ENCODE measurements at places on chromosomes 1 and 21.

GRCh38 chr1:231487910-231488309 is 40.6 kb upstream of the TSNAX start:
- no peak for DNase-seq

- no peak for DNase-seq
Observed at GRCh38 chr1:9684801-9685200, 33.3 kb downstream of the PIK3CD start.

- DNase-seq: no peak
Observed at GRCh38 chr1:203328714-203329122, 22.2 kb downstream of the FMOD start.

DNA sequence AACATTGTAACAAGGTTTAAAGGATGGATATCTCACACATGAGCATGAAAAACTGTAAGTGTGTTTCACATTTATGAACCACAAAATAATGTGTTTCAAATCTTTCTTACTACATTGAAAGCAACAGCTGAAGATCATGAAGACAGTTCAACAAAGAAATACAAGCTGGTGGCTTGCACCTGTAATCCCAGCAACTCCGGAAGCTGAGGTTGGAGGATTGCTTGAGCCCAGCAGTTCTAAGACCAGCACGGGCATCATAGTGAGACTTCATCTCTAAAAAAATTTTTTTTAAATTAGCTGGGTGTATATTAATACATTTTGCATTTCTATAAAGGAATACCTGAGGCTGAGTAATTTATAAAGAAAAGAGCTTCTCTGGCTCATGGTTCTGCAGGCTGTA is 27.1 kb upstream of the C1orf198 start:
- DNase-seq: no peak

DNA sequence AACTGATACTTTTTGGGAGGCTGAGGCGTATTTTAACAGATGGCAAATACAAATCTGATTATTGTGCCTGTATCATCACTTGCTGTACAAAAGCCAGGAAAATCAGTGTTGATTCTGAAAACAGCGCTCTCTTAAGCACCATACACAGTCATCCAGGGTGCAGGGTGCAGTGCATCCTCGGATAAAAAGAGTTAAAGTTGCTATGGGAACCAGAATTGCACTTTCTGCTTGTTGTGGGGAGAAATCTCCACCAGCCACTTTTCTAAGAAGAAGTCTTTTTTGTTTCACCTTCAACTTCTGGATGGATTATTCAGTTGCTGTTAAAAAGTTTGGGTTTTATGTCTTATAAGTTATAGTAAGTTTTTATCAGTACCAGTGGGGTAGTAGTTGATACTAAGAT is 3.8 kb downstream of the LAMC1 start:
- DNase-seq: no peak

DNA sequence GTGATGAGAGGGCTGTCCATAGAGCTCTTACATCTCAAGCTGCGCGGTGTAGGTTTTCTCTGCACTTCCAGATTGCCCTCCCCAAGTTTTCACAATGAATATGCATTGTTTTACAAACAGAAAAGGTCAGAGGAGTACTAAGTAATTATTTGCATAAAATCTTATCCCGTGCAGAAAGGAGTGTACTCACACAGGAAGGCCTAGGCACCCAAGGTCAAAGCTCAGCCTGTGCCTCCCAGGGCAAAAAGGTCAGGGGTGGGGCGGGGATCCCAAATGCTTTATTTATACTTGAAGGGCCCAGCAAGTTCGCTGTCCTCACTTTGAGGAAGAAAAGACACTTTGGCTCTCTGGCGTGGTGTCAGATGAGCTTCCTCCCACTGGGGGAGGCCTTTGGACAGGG is 10.3 kb upstream of the KCNE1 start:
- no peak for DNase-seq

GRCh38 chr1:186636786-186637185 is 43.4 kb downstream of the PTGS2 start:
- no peak for DNase-seq

- no peak for DNase-seq
Observed at GRCh38 chr1:182257369-182258063, 134.1 kb downstream of the GLUL start.

- no peak for DNase-seq
Observed at GRCh38 chr1:226350519-226350865, 41.5 kb upstream of the LIN9 start.

DNA sequence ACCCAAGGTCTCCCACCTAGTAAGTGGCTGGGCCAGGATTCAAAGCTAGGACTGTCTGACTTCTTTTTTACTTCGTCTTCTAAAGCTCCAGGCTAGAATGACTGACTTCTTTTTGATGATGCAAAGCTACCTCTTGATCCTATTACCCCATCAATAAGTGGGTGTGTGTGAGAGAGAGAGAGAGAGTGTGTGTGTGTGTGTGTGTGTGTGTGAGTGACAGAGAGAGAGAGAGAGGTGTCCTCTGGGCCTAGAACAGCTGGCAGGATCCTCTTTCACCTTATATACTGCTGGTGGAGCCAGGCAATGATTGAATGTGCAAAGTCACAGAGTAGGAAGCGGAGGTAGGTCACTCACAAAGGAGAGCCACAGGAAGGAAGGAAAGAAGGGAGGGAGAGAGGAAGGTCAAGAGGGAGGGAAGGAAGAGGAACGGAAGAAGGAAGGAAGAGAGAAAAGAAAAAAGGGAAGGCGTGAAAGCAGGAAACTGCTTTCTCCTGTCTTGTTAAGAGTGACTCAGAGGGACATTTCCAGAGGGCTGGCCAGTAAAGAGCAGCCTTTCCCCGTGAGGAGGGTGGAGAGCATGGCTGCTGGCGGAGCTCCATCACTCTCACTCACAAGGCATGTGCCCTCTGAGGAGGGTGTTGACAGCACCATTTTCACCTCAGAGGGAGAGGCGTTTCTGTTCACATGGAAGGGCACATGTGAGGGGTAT is 68.9 kb downstream of the CDC7 start:
- DNase-seq: no peak

- DNase-seq: no peak
Observed at GRCh38 chr21:23099185-23099584, 2101.0 kb downstream of the NCAM2 start.

DNA sequence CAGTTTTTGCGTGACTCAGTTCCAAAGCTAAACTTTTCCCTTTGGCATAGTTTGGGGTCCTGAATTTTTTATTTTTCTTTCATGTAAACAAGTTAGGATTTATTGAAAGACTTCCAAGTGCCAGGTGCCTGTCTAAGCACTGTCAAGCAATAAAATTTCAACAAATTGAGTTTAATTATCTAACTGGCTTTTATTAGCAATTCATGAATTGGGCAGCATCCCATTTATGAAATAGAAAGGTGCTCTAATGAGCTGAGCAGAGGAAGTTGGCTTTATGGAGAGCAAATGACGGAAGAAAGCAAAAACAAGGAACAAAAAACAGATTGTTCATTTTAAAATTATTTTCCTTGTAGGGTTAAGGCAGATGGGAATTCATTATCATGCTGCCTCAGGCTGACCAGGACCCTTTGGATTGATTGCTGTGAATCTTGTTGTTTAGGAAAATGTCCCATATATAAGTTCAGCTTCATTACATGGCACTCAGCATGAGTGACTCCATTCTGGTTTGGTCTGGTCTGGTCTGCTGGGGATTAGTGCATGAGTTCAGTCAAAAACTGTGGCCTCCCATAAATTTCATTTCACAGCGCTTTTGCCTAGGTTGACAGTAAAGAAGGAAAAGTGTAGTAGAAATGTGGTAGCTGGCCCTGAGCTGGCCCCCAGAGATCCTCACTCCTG is 21.5 kb upstream of the COG2 start:
- DNase-seq: no peak

GRCh38 chr1:175733722-175734121 is 9.7 kb downstream of the TNR start:
- DNase-seq: no peak

DNA sequence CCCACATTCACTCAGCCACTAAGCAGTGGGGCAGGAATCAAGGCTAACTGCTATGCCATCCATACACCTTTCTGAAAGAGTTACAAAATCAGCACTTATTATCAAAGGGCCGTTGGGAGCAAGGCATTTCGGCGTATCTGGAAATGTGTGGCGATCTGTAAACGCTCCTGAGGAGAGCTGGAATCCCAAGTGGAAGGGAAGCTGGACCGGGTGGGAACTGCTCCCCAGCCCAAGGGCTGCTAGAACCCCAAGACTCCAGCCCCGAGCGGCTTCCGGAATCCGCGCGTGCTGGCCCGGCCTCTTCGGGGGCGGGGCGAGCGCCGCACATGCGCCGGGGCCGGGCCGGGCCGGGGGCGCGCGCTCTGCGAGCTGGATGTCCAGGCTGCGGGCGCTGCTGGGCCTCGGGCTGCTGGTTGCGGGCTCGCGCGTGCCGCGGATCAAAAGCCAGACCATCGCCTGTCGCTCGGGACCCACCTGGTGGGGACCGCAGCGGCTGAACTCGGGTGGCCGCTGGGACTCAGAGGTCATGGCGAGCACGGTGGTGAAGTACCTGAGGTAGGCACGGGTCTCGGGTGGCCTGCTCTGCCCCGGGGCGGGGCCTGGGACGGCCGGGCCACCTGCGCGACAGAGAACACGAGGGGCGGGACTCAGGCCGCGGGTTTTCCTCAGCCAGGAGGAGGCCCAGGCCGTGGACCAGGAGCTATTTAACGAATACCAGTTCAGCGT is at the start of gene NAXE:
NAXE (plus strand) TSS at position 345 of the 726 bp plus-strand sequence; CDS start at position 374, 29 bp downstream.
- no peak for DNase-seq

DNA sequence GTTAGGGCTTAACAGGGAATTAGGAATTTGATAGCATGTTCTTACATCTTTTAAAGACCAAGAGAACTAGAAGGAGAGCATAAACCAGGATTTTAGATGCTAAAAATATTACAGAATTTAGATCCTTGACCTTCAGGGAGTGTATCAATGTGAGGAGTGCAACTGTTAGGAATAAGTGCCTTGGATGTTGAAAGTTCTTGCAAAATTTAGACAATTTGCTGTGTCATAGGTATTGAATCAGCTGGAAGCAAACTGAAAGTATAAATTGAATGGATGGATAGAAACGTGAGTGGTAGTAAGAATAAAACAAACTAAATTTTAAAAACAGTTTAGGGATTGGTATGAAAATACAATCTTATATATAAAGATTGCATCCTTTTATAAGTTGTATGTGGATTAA is 27.7 kb downstream of the PPP1R12B start:
- DNase-seq: no peak

- no peak for DNase-seq
Observed at GRCh38 chr1:3763351-3764125, 9.0 kb upstream of the SMIM1 start.
